Right renal pelvis (tissue), 4 donors: ENCODE measurements at places on chromosomes 7 and 10.

GRCh38 chr7:14871880-14872279 lies 30.7 kb downstream of the DGKB start:
- no peak for DNase-seq

GRCh38 chr10:852386-852785 lies 79.1 kb downstream of the LARP4B start:
- no peak for DNase-seq

DNA sequence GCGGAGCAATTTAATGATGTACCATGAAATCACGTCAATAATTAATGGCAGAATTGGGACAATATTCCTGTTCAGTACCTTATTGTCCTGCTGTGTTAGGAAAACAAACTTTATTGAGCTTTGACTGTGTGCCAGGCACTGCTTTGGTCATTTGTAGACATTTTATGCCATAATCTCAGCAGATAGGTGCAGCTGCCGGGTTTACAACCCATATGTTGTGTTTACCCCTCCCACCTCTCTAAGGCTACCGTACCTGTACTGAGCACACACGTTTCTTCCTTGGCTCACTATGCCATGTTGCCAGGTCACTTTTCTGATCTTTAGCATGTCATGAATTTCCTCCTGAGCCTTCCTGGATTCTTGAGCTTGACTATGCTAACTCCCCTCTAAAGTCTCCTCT lies 422.2 kb downstream of the PHTF2 start:
- no peak for DNase-seq

- DNase-seq, result no peak
Observed at GRCh38 chr10:69426376-69426727, 9.6 kb upstream of the TACR2 start.

DNA sequence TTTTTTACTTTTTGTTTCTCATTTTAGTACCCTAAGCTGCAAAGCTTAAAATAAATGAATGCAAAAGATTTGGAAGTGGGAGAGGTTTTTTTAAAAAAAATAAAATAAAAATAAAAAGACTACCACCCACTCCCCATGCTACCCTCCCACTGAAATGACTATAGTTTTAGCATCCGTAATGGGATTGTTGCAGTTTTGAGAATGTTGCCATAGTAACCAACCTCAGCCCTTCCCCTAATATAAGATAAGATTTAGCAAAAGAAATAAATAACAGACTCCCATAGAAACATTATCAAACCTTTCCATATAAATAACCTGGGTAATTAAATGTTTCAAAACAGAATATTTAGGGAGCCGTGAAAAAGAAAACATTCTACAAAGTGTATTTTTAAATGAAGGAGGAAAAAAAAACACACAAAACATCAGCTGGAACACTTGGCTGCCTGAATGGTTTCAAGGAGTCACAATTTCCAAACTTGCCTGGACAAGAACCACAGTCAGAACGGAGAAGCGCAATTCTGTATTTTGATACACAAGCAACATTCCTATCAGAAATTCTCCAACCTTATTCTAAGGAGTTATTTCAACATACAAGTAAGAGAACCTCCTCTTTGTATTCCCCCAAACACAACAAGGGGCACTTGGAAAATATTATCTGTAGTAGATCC lies 57.4 kb downstream of the DGKI start:
- no peak for DNase-seq

DNA sequence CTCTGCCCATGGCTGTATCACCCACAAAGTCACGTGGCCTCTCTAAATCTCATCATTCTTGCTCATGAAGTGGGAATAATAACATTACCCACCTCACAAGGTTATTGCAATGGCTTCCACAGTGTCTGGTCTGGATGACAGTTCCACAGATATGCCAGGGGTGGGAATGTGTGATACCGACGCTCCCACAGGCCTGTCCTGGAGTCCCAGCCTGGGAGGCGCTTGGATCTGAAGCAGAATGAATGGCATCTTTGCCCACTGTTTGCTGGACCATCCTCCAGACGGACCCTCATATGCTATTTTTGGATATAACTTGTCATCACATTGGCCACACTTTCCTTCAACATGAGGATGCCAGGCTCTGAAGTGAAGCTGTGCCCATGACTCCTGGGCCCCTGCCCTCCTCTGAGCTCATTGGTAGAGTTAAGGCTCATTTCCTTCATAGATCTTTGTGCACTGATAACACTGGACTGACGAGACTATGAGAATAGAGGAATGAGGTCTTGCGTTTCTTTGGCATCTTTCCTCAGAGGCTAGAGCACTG lies 279.8 kb upstream of the ZNF32 start:
- no peak for DNase-seq

DNA sequence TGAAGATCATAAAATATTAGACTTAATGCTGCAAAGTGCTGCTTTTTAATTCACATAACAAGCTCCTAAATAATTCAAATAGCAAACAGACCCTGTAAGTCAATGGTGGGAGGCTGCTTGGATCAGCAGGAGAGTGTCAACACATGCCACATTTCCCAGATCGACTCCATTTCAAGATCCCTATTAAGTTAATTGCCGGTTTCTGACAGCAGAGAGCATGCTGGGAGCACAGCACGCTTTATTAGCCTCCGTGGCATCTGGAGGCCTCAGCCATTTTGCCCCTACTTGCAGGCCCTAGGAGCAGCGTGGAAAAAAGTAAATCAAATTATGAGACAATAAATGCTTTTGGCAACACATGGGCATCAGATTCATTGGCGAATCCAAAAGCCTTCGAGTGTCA lies 201.0 kb downstream of the EMX2 start:
- DNase-seq, result no peak

DNA sequence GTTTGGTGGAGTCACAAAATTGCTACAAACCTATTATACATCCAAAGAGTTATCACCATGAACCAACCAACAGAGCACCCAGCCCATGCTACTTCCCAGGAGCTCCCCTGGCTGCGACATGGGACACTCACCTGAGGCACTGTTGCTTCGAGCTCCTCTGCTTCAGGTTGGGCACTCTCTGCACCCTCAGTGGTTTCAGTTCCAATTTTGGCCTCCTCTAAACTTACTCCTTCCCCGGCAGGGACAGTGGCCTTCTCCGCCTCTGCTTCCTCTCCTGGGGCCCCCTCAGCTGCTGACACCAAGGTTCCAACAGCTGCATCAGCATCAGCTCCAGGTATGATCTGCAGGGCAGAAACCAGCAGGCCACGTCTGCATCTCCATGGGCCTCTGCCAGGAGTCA lies 120.4 kb upstream of the TARP start:
- DNase-seq, result no peak

DNA sequence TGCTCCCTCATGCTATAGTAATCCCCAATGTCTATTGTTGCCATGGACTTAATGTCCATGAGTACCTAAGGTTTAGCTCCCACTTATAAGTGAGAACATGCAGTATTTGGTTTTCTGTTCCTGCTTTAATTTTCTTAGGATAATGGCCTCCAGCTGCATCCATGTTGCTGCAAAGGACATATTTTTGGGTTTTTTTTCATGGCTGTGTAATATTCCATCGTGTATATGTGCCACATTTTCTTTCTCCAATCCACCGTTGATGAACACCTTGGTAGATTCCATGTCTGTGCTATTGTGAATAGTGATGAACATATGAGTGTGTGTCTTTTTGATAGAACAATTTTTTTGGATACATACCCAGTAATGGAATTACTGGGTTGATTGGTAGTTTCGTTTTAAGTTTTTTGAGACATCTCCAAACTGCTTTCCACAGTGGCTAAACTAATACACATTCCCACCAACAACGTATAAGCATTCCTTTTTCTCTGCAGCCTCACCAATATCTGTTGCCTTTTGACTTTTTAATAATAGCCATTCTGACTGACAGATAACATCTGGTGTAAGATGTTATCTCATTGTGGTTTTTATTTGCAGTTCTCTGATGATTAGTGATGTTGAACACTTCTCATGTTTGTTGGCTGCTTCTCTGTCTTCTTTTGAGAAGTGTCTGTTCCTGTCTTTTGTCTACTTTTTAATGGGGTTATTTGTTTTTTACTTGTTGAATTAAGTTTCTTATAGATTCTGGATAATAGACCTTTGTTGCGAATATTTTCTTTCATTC lies 68.8 kb upstream of the IFRD1 start:
- DNase-seq, result no peak
